Activated naive CD8-positive, alpha-beta T cell treated with anti-CD3 and anti-CD28 coated beads, Interleukin-2, amount 10 ng/mL, durations not matched to agents 7 days and 5 days (primary cell): ENCODE measurements at places on chromosomes 3 and 15. TPM values are rescaled to one million over a fixed set of nuclear protein-coding genes. Genes with fewer than 3 reads are reported as not detected.

The CKMT1A gene
- total RNA-seq = not detected

The COX17 gene
- total RNA-seq = 55.7 TPM

The SLC28A1 gene
- not detected for total RNA-seq

The OSTN gene
- total RNA-seq = not detected

The CHSY1 gene
- 37.0 TPM for total RNA-seq

The LEKR1 gene
- total RNA-seq = 1.3 TPM

The PCOLCE2 gene
- not detected for total RNA-seq

The CASR gene
- total RNA-seq = not detected

The TMEM207 gene
- not detected for total RNA-seq

The NANOGP8 gene
- not detected for total RNA-seq

The ITGA11 gene
- 0.57 TPM for total RNA-seq

The TBC1D23 gene
- 34.1 TPM for total RNA-seq

DNA sequence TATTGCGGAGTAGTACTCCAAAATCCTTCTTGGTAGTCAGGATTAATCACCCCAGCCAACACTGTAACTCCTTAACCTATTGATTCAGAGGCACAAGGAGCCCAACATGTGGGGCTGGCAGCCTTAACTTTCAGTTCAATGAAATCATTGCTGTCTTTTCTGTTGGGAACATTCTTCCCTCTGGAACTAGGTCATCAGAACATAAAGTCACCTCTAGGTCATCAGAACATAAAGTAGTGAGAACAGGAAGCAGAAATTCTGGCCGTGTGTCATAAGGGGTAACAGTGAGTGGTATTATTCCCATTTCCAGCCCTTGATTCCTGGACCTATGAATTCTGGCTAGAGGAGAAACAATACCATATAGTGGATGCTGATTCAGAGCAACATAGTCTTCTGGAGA, 71.5 kb upstream of the TNIK start:
- DNase-seq = no peak

DNA sequence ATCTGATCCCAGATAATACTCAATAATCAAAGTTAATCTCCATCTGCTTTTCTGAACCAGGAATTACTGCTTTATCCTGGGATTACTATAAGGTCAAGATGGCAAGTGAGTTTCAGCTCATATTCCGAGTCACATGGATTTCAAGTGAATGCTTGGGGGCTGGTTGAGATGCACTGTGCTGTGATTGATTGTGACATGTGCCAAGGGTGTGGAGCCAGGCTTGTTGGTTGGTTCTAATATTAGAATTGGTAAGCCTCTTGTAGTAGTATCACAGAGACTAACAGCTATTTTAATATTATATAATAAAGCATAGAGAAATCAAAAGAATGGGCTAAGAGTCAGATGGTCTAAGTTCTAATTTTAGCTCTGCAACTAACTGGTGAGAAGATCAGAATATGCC, 74.2 kb upstream of the ICE2 start:
- DNase-seq = no peak

DNA sequence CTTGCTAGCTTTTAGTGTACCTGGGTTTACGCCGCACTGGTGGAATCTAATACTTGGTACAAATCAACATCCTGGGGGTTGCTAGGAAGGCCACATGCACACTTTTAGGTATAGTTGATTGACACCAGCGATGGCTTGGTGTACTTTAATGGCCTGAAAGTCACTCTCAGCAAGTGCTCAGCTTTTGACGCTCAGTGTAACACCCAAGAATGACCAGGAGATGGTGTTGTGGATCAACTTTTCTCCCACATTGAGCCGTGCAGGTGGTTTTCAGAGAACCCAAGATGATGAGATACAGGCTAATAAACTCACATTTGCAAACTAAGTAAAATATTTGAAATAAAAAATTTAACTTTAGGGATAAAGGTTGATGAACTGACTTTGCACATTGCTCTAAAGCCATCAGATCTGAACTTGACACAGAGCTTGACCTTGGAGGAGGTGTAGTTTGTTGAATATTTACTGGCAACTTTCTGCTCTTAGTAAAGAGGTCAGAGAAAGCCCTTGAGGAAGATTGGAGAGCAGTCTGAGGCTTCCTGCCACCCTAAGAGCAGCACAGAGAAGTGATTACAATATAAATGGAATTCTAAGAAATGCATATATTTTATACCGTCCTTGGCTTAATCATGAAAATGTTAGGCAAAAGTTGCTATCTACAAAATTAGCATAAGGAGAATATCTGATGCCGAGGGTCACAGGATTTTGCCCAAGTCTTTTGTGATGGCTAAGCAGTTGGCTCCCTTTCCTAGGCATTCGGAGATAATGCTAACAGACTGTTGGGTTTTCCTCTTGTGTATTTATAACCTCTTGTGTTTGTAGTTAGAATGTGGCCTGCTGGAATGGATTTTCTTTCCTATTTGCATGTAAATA, 143.4 kb upstream of the RASGRP1 start:
- DNase-seq = no peak

DNA sequence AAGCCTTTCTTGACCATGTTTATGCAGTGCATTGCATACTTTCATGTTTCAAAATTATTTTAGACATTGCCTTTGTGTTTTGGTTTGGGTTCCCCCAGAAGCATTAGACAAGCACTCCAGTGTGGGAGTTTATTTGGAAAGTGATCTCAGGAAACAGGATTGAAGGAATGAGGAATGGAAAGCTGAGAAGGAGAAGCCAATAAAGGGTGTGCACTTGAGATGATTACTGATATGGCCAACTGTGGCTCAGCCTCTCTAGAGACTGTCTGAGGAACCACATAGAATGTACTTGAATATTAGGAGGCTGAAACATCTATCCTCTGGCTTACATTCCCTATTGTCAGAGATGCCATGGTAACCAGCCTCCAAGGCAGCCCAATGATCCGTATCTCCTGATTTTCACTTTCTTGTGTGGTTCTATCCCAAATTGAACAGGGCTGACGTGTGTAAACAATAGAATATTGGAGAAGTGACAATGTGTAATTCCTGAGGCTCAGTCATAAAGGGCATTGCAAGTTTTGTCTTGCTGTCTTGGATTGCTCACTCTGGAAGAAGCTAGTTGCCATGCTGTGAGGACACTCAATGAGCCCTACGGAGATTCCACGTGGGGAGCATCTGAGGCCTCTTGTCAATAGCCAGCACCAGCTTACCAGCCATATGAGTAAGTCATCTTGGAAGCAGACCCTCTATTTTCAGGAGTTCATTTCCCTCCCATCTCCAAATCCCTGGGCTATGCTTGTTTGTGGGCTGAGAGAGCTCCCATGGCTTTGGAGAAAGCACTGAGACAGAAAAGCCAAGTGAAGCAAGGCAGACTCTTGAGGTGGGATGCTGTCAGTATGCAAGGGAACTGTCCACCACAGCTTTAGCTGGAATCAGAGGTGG, 84.7 kb downstream of the SCN11A start:
- DNase-seq = no peak

- DNase-seq = no peak
Measured at GRCh38 chr3:99114565-99115291, 213.2 kb upstream of the DCBLD2 start.

- DNase-seq = no peak
Measured at GRCh38 chr3:103218146-103218545, 783.3 kb downstream of the ZPLD1 start.

DNA sequence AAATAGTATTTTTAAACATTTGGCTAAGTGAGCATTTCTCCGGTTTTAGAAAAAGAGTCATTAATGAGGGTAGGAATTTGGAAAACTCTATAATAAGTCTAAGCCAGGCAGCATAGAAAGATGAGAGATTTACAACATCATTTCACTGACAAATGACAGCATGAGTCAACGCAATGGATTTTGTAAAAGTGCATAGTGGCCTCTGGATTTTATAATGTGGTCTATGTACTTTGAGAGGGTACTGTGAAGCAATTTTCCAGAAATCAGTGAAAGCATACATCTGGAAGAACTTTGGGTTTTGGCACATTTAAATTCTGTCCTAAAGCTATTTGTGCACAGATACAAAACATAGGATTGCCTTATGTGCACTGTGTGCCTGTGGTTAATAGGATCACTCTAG, 130.8 kb upstream of the CCNL1 start:
- no peak for DNase-seq

DNA sequence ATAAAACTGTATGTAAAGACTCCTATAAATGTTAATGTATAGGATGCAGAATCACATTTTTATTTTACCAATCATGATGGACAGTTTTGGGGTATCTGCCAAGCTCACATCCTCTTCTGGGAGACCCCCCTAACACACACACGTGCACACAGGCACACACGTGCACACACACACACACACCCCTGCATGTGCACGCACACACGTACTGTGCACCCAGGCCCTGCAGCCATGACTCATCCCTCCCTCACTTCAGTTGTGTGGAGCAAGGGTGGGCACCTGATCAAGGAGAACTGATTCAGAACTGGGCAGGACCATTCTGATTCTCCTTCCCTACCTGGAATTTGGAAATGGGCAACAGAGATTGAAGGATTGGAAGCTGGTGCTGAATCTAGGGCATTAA, 16.0 kb upstream of the MINDY4B start:
- no peak for DNase-seq

DNA sequence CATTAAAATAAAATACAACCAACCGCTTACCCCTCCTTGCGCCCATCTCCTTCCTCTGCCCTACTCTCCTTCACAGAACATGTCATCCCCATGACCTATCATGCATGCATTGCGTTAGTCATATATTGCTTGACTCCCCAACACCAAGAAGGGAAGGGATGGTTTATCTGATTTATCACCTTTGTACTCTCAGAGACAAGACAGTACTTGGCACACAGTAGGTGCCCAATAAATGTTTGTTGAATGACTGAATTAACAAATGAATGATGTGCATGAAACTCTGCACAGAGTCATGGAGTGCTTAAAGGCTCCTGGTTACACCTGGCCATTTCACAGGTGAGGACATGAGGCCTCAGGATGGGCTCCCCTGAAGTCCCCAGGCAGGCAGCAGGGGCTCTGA, 59.7 kb downstream of the IQSEC1 start:
- peak; percentile 28 for DNase-seq

- DNase-seq = no peak
Measured at GRCh38 chr15:69082554-69082953, 68.1 kb downstream of the NOX5 start.

GRCh38 chr3:45896956-45897355, 10.6 kb downstream of the CCR9 start:
- no peak for DNase-seq

DNA sequence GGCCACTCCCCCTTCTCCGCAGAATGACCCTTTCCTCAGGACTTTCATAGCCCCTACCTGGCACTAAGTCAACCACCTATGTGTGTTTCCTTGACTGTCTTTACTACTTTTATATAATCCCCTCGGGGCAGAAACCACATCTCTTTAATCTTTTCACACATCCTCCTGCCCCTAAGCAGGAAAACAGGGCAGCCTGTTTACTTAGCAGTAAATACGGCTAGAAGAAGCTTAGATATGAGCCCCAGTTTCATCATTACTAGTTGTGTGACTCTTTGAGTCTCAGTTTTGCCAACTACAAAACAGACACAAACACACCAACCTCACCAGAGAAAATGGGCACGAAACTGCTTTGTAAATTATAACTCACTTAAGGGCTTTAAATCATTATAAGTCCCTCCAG, 98.3 kb downstream of the CYP19A1 start:
- DNase-seq = no peak

DNA sequence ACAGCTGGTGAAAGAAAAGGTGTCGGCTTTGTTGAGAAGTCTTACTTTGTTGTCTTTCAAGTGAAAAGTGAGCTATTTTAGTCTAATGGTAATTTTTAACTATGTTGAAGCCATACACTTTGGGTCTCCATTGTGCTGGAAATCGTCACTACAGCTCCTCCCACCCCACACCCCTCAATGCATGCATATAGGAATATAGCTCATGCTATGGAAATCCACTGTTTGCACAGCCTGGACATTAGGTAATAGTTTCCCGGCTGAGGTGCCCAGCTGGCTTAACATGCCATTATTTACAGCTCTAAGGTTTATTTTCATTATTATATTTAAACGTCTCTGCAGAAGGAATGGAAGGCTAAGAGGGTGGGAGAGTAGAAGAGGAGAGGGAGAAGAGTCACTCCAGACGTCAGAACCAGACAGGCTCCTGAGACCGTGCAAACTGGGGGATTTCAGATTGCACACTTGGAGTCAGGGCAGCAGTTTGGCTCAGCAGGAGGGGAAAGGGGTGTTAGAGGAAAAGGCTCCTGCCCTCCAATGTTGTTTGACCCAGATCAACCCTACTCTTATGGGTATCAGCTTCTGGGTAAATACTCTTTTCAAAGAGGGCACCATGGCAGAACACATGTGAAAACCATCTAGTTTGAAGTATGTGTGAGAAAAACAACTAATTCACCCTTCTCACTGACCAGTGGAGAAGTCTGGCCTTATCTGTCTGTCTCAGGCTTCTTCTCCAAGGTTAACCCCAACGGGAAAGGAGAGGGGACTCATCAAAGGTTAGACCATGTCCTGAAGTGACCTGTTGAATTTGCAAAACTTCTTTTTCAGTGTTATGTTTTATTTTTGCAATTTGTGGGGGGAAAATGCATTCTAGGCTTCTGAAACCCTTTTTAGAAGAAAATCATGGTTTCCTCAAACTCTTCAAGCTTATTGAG, 218.7 kb upstream of the CTDSPL start:
- no peak for DNase-seq

DNA sequence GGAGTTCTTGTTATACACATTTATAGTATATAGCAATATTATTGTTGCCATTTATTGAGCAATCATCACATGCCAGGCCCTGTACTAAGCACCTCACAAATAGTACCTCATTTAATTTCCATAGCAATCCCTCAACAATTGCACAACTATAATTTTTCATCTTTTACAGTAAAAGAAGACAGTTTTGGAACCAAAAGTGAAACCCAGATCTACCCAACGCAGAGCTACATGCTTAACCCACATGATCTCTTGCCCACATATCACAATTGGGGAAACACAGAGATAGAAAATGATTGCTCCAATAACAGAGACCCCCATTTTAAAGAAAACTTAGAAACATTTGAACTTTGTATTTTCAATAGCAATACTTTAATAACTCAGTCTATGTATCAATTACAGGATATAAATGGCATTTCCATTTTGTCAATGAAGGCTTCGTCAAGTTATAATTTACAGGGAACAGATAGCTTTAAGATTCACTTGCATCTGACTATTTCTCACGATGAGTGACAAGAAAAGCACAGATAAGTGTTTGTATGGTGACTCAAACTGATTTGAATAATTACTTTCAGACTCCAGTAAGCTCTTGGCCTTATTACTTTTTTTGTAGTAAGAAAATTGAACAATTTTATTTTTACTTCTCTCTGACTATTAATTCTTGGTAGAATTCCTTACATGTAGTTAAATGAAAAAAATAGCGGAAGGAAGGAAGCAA, 38.7 kb upstream of the CCDC50 start:
- DNase-seq = no peak

DNA sequence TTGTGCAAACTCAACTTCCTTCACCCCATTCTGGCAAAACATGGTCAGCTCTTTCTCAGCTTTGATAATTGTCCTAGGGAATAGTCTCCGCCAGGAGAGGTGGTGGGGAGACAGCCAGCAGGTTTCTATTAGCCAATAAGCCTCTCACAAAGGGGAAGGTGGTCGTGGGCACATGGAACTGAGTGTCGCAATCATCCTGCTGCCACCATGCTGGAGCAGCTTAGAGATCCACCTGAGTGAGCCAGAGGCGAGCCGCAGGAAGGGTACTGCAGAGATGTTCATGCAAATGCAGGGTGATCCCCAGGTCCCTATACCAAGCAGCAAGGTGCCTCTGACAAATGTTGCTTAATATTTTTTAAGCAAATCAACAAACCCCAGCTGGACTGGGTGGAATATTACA, 182.8 kb downstream of the RORA start:
- DNase-seq = no peak
